ENCODE measurements at places on chromosomes 7 and 10.

- no peak for DNase-seq
These were observed 11.0 kb downstream of the RPS24 start for GRCh38 chr10:78044699-78045098.

GRCh38 chr7:22686620-22687019, 40.4 kb upstream of the IL6 start:
- no peak for DNase-seq

DNA sequence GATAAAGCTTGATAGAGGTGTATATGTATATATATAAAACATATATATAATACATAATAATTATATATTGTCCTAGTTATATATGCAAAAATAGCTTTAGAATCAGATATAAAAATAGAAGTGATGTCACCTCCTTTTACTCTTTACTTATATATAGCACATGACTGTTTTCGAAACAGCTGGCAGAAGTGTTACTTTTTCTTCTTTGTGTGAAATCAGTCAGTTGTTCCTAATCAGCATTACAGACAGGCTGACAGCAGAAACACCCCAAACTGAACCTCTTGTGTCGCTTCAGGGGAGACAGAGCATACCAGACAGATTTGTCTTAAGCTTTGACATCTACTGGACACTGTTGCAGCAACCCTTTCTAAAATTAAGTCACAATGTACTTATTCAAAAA, 684.9 kb upstream of the CELF2 start:
- DNase-seq: no peak

DNA sequence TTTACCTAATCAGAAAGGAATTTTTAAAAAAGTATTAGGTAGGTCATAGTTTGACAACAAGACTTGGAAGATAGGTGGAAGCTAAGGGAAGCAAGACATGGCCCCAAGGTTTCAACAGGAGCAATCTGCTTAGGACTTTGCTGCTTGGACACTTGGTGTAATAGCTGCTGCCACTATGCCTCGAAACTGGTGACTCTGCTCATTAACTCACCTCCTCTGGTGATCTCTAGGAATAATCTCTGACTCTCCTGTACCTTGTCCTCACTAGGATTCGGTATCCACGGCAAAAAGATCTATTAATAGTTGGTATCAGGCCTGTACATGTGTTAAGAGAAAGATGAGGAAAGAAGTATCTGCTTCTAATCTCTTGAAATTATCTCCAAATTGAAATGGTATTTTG, 53.1 kb downstream of the PTEN start:
- DNase-seq: no peak

DNA sequence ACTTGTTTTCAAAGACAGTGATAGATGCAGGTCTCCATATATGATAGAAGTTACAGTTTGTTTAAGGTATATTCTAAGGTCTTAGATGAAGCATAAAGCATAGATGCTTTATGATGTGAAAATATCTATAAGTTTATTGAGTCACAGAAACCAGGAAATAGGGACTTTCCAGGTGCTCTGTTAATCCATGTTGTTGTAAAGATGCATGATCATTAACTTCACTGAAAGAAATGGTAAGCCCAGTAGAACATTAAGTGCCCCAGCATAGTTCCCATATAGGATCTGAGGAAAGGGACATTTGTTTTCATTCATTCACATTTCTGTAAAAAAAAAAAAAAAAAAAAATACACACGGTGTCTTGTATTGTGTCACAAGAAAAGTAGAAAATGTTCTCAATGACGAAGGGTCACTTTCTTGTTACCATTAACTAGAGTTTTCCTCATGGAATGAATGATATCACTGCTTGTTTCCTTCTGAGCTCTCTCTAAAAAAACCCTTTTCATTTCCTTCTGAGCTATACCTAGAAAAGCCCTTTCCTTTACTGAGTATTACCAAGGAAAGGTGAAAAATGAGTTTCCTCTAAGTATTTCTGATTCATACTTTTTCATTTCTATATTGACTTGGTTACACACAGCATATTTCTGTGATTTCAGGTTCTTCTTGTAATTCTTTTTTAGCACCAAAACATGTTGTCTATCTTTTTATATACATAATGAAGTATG, 105.2 kb downstream of the MACC1 start:
- no peak for DNase-seq

DNA sequence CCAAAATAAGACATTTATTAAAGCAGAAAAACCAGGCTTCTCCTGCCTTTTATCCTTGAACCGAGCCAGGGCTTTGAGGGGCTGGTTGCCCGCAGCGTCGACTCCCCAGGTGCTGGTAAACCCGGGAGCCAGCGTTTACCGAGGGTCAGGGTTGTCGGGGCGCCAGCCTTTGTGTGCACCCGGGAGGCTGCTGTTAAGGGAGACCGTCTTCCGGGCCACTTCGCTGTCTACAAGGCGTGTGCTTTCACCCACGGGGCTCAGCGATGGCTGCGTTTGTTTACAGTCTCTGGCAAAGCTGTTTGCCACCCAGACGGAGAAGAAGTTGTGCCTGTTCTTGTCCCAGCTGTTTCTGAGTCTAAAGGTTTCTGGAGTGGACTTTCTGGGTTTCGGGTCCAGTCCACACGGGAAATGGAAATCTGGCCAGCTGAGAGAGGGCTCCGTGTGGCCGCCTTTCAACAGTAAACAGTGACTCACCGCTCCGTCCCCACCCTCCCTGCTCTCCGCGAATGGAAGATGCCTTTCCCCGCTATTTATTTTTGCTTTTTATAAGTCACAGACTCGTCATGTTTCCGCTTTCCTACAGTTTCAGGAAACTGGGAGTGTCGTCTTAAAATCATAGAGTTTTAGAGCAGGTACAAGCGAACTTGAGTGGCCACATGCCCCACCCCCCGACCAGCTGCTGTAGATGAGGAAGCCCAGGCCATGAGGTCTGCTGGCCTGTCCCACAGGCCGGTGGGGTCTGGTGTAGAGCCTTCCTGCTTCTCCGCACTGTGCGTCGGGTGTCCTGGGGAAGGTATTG, 2.2 kb downstream of the MAFK start:
- DNase-seq: peak; percentile 81

GRCh38 chr7:16359216-16359615, 62.1 kb downstream of the CRPPA start:
- DNase-seq: no peak

DNA sequence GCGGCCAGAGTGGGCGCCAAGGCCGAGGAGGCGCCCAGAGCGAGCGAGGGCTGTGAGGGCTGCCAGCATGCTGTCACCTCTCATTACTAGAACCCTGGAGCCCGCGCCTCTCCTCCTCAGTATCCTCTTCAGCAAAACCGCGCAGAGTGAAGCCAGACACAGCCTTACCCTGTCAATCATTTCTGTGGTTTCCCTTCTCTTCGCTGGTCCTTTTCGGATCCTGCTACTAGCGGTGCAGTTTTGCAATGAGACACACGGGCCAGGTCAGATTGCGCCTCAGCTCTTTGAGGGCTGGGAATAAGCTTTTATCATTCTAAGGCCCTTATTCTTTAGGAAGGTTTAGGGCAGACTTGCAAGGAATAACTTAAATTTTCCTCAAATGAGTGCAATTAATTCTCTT, 55.5 kb upstream of the FAM171A1 start:
- DNase-seq: no peak

GRCh38 chr7:30844483-30844874, 67.2 kb upstream of the AQP1 start:
- DNase-seq: no peak

DNA sequence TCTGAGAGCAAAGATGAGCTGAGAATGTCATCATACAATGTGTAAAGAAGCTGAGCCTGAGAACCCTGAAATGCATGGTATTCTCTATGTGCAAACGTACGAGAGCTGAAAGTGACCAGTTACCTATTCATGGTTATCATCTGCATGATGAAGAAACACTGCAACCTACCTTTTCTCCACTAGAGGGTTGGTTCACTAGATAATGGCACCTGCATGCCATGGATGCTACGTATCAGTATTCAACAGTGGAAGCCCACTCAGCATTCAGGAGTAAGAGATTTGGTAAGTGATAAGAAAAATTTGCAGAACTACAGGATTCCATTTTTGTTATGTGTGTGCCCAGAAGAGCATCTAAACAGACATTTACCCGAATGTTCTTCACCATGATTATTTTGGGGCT, 145.4 kb downstream of the PTPRN2 start:
- DNase-seq: no peak

GRCh38 chr7:129417073-129417472, 17.2 kb upstream of the STRIP2 start:
- no peak for DNase-seq

DNA sequence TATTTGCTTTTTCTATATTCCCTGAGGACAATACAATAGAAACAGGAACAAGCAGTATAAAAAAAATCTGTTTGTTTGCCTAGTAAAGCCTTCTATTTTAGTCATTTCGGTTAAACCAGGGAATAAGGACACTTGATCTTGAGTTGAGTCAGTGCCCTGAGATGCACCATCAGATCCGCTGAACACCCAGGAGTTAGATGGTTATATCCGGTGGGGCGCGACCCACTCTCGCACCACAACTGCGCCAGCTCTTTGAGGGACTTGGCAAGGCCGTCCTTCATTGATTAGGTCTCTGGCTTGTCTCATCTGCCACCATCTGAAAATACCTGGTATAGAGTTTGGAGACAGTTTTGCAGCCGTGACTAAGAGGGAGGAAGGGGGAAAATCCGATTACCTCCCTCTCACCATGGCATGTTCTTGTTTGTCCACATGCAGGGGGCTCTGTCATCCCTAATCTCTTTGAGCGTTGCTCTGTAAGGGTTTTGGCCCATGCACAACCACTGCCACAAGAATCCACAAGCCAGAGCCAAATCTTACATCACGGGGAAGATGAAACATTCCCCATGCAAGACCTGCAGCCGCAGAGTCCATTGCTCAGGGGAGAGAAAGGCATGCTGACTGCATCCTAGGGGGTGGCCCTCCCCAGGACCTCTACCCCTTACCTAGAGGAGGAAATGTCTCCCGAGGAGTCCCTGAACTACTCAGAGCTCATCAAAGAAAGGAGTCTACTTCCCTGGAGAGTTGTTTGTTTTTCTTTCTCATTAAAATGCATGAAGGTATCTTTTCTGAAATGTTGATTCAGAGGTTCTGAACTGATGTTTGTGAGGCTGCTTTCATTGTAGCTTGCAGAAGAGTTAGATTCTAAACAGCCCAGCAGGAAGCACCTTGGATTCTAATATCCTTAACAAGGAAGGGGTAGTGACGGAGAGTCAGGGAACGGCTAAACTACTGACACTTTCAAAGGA, 101.6 kb upstream of the FAM171A1 start:
- no peak for DNase-seq

GRCh38 chr7:45082831-45083331, 5.9 kb downstream of the NACAD start:
- no peak for DNase-seq

DNA sequence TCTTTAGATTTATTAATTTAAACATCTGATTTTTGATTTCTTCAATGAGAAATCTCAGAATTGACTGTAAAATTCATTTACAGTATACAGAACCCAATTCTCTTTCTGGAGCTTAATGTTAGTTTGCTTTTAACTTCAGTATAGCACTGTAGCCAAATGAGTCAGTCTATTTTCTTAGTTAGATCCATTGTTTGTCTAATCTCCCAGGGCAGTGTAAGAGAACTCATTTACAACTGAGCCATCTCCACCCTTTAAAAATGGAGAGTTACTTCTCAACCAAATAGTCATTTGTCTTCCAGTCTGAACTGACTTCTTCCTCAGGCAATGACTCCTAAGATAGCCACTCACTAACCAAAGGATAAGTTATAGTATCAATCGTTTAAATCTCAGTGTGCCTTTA, 3.0 kb upstream of the WNT2 start:
- DNase-seq: no peak

- no peak for DNase-seq
These were observed 3.9 kb downstream of the CASD1 start for GRCh38 chr7:94513565-94513860.

- no peak for DNase-seq
These were observed 65.0 kb upstream of the ZNF746 start for GRCh38 chr7:149562602-149563001.

DNA sequence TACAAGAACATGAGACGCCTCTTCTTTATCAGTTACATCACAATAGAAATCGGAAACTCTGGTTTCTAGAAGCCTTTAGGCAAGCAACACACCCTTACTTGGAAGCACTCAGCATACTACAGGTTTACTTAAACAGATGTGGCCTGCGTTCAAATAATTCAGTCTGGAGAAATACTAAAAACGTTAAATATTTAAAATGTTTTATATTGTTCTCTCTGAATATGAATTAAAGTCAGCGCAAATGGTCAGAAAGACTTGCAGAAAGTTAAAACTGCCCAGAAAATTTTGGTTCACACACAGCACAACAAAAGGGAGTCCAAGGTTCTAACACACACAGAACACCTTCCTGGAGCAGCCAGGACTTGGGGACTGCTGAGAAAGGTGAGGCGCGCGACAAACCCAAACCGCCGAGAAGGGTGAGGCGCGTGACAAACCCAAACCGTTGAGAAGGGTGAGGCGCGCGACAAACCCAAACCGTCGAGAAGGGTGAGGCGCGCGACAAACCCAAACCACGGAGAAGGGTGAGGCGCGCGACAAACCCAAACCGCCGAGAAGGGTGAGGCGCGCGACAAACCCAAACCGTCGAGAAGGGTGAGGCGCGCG, 25.8 kb downstream of the ESYT2 start:
- DNase-seq: no peak

- DNase-seq: no peak
These were observed 17.6 kb downstream of the GPRIN2 start for GRCh38 chr10:46538717-46539426.

DNA sequence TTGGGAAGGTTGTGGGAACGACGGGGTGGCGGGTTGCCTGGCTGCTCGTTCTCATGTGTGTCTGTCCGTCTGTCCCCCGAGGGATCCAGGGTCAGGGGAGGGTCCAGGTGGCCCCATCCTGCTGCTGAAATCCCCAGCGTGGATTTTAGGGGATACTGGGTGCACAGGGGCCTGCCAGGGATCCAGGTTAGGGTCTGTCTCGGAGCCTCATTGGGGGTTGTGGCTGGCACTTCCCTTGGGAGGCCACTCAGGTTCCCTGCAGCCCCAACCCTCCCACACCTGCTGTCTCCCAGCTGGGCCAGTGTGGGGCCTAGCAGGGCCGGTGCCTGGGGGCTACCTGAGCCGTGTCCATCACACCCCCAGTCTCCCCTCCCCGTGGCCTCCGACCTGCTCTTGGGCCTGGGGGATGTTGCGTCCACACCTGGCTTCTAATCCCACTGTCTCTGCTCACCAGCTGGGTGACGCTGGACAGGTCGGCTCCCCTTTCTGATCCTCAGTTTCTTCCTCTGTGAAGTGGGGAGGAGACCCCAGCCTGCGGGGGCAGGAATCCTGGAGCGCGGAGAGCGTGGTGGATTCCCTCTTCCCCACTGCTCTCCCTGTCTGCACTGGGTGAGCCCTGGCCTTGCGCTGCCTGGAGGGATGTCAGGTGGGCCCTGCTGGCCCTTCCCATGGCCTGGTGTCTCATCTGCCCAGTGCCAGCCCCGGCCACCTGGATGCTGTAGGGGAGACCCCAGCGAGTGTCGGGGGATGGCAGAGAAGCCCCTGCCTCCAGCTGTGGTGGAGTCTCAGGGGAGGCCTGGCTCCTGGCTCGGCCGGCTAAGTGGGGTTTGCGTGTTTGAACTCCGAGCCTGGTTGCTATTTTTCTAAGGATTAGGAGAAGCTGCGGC, 81.6 kb downstream of the UNCX start:
- DNase-seq: no peak

Data from gastrocnemius medialis (tissue), 4 donors.